T-cell (primary cell): ENCODE measurements at places on chromosomes 2 and 18.

DNA sequence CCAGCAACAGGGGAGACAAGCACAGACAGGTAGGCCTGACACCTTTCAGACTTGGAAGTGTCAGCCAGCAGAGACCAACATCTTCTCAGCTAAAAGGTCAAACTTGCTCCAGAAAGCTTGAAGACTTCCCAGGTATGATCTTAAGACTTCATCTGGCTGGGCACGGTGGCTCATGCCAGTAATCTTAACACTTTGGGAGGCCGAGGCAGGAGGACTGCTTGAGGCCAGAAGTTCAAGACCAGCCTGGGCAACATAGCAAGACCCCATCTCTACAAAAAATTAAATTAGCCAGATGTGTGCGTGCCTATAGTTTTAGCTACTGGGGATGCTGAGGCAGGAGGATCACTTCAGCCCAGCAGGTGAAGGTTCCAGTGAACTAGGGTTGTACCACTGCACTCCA is 39.0 kb upstream of the SPRED2 start:
- no peak for DNase-seq

DNA sequence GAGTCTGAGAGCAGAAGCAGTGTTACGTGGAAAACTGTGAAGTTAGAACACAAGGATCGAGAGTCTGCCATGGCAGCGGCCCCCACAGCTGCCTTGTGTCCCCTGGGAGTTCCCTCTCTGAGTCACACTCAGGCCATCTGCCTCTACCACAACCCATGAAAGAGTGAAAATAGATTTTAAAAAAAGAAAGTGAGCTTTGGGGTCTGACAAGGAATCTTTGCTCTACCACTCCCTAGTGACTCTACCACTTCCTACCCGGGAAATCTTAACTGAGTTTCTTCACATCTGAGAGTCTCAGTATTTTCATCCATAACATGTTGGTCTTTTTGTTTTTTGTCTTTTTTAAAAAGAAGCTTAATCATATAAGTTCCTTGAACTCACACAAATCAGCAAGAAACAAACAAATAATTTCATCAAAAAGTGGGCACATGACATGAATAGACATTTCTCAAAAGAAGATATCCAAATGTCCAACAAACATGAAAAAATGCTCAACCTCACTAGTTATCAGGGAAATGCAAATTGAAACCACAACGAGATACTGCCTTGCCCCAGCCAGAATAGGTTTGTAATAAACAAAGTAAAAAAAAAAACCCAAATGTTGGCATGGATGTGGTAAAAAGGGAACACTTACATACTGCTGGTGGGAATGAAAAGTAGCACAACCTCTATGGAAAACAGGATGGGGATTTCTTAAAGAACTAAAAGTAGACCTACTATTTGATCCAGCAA is 2.4 kb upstream of the MSGN1 start:
- DNase-seq, result no peak

- DNase-seq, result no peak
These were observed 62.0 kb downstream of the GPR39 start for GRCh38 chr2:132478461-132479105.

GRCh38 chr2:227933884-227934283 is 62.5 kb downstream of the DAW1 start:
- no peak for DNase-seq

DNA sequence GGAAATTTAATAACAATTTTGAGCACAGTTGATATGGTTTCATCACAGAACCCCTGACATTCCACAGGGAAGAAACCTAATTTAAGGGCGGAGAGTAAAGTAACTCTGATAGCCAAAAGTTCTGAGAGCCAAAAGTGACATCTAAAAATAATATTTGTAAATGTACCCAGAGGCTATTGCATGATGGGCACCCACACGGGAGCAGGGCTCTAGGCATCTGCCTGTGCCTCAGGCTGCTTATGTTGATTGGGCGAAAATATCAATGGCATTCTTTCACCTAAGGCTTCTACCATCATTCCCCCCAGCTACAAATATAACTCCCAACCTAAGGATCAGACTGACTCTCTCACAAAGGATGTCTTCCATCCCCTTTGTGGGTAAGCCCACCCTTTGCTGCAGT is 54.1 kb upstream of the PTPRM start:
- DNase-seq, result no peak

- no peak for DNase-seq
These were observed 205.1 kb upstream of the SIX3 start for GRCh38 chr2:44736270-44736942.

DNA sequence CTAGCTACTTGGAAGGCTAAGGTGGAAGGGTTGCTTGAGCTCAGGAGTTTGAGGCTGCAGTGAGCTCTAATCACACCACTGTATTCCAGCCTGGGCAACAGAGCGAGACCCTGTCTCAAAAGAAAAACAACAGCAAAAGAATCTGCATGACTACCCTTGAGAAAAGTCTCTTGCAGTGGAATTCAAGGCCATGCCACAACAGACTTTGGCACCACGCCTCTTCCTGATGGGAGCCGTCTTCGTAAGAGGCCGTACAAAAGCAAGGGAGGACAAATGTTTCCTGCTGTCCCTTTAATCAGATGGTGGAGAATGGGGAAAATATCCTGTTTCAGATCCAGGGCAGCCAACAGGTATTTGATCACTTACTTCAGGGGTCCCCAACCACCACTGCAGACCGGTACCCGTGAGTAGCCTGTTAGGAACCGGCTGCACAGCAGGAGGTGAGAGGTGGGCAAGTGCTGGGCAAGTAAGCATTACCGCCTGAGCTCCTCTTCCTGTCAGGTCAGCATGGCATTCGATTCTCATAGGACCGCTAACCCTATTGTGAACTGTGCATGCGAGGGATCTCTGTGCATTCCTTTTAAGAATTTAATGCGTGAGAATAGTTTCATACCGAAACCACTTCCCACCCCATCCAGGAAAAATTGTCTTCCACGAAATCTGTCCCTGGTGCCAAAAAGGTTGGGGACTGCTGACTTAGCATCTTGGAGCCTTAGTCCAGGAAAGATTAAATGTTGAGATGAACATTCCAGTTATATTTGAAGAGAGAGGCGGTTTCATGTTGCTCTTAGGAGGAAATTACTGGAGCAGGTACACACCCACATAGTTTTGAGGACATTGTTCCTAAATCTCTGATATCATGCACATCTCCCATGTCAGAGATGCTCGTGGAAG is 94.4 kb upstream of the XPO1 start:
- no peak for DNase-seq

- DNase-seq, result no peak
These were observed 479.2 kb upstream of the ACVR2A start for GRCh38 chr2:147365622-147366021.

GRCh38 chr18:22739061-22739642 is 194.0 kb upstream of the RBBP8 start:
- no peak for DNase-seq

DNA sequence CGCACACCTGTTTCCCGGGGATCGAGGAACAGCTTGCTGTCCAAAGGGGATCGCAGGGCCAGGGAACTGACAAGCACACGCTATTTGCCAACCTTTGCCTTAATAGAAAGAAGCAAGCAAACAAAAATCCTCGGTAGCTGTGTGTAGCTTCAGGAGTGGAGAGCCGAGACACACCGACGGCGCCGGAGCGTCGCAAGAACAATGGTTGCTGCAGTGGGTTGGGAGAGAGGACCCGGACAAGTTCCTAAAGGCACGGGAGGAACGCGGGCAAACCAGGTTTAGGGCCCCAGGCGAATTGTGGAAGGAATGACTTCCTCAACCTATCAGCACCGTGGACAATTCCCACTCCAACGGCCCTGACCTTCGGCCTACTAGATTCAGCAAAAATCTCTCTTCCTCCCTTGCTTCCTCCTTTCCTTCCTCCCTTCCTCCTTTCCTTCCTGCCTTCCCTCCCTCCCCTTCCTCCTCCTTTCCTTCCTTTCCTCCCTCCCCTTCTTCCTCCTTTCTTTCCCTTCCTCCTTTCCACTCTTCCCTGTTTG is 4.9 kb upstream of the NEUROD1 start:
- DNase-seq, result no peak

DNA sequence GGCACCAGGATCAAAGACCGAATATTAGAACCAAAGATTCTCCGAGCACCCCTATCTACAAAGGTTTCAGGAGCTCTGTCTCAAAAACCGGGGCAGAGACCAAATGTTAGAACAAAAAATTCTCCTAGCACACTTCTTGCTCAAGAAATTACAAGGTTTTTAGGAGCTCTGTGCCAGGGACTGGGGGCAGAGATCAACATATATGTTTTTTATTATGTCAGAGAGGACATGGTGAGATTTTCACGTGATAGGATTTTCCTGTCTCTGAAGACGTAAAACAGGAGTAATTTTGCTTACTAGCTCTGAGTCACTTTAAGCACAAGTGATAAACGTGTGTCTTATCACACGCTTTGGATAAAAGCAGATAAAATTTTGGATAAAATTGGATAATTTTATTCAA is 34.8 kb upstream of the ODC1 start:
- DNase-seq, result no peak

DNA sequence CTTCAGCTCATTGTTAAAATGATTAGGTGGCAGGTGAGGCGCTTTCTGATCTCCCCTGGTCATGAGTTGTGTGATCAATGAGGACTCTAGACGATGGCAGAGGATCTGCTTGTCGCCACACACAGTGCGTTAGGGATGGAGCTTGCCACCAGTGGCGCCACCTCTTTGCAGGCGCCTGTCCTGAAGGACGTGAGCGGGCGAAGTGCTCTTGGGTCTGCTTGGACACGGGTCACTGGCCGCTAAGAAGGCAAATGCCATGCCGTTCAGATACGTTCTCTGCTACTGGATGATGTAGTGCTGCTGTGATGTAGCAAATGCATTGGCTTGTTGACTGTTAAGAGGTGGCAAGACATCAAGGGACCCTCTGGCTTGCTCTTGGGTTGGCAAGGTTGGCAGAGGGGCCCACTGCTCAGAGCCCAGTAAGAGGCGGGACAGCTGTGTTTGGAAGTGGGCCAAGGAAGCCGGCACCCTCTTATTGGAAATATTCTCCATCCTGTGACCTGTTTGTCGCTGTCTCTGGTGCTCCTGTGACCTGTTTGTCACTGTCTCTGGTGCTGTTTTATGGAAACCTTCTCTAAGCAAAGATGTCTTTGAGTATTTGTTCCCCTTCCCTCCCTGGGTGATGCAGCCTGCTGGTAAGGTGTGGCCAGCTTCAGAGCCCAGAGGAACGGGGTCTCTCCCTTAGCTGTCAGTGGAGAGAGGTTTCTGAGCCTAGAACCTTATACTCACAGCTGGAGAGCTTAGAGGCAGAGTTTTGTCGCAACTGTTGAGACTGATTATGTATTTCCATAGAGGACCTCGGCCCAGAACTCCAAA is 14.6 kb downstream of the LDLRAD4 start:
- no peak for DNase-seq

DNA sequence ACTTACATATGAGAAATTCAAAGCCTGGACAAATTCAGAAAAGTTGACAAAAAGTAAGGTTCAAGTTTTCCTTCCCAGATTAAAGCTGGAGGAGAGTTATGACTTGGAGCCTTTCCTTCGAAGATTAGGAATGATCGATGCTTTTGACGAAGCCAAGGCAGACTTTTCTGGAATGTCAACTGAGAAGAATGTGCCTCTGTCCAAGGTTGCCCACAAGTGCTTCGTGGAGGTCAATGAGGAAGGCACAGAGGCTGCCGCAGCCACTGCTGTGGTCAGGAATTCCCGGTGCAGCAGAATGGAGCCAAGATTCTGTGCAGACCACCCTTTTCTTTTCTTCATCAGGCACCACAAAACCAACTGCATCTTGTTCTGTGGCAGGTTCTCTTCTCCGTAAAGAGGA is 17.0 kb downstream of the SERPINB8 start:
- DNase-seq, result no peak

GRCh38 chr18:77093067-77093430 is 39.5 kb downstream of the MBP start:
- no peak for DNase-seq

DNA sequence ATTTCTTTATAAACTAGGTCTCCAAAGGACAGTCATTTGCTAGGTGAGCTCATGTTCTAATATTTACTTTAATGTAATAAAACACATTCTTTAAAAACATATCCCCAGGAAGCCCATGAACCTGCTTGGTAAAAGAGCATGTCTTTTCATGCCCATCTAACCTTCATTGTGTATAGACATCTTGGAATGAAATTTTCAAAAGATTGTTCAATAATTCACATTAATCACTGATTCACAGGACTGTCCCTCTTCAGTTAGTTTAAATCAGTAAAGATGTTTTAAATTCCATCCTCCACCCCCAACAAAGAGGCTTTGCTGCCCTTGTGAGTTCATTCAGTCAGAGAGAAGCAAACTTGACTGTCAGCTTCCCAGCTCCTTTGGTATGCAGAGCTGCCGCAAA is 633.4 kb upstream of the CELF4 start:
- DNase-seq, result no peak

DNA sequence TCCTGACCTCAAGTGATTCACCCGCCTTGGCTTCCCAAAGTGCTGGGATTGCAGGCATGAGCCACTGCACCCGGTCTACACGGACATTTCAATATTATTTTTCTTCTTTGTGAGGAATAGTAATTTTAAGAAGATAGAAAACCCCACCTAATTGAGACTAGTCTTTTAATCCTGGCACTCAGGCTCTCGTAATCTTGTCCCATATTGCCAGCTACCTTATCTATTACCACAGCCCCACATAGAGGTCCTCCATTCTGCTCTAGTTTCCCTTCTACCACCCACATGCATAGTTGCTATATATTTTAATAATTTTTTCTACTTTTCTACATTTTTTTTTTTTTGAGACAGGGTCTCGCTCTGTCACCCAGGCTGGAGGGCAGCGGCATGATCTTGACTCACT is 9.5 kb upstream of the USP14 start:
- DNase-seq, result no peak

DNA sequence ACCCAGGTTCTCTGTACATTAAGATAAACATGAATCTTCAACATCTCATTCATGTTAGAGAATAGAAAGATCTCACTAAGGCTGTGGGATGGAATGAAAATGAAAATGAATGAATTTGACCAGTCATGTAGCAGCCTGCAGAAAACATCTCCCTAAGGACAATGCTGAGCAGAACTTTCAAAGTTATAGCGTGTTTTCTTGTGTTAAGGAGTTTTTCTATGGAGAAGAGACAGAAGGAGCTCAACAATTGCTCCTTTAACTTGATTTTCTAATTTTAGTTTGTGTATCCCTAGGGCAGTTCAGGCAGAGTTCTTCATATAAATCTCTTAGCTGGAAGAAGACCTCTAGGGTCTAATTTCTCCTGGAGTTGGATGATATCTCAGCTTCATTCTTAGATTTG is 45.2 kb upstream of the PDCL3 start:
- no peak for DNase-seq

DNA sequence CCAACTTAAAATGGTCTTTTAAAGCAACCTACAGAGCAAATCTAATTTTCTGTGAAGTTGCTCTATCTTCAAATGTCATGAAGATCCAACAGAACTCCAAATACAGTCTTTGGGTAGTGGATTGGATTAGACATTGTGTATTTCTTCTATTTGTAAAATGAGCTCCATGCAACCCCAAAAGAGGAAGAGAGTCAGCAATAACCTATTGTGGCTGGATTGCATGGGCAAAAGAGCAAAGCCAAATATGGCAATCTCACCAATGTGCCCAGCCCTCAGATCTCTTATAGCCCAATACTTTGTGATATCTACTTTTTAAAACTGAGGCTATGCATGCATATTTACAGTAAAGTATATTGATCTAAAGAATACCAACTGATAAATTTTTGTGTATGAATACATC is 146.3 kb downstream of the TXNL1 start:
- DNase-seq, result no peak
